GM04503 (cell line): ENCODE measurements at places on chromosomes 5 and 9.

DNA sequence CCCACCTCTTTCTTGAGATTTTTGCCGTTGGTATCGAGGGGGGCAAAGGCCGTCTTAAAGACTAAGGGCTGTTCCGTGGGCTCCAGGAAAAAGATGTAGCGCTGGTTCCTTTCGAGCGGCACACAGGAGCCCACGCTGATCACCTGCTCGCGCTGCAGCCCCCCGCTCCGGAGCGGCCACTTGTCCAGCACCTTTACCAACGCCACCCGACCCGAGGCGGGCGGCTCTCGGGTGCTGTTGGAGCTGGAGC lies 781 bp downstream of the NRG2 start:
- DNase-seq: no peak

GRCh38 chr9:94812343-94812742 lies 85.8 kb downstream of the AOPEP start:
- peak; percentile 57 for DNase-seq

DNA sequence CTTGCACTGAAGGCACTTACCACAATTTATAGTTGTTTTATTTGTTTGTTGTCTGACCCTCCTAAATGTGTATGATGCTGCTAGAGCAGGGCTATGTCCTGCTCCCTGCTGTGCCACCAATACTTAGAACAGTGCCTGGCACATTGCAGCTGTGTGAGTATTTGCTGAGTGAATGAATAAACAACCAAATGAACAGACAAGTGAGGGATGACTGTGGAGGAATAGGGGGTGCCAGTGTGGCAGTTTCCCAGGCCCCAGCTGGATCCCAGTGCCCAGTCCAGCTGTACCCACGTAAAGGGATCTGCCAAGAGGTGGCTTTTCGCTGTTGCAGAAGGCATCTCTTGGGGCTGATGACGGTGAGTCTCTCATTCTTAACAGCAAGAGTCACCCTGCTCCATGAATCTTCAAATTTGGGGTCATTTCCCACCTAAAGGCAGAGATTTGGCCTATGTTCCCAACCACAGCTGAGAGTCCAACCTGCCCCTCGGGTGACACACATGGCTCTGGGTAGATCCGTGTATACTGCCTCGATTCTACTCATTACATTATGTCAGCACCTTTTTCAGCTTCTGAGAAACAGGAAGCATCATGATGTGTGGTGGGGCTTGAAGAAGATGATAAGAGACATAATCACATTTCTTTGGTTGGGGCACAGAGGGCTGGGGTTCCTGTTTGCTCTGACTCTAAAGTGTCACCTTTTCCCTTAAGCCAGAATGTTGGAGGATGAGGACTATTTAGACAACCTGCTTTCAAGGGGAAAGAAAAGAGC lies 14.3 kb downstream of the IL5 start:
- no peak for DNase-seq

DNA sequence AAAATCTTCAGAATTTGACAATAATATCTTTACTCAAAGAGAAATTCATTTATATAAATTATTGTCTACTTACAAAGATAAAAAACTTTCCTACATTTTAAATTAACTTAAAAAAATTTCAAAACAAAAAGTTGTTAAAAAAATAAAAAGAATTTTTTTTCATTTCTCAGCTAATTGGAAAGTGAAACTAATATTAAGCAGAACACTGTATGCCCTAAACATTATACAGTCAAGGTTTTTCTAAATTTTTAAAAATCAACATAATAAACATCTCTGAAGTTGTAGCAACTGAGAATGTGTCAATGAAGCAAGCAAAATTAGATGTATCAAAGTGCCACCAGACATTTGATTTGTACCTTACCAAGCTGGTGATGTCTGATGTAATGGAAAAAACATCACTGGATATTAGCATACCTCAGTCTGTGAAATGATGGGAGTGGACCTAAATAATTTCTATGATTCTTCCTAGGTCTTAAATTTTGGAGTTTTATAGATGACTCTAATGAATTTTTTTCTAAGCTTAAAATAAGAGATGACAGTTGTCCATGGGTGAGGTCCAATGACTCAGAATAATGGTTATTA lies 290.1 kb downstream of the ADAMTS6 start:
- no peak for DNase-seq

- DNase-seq: no peak
Measured at GRCh38 chr9:32524892-32525708, 896 bp downstream of the RIGI start.

DNA sequence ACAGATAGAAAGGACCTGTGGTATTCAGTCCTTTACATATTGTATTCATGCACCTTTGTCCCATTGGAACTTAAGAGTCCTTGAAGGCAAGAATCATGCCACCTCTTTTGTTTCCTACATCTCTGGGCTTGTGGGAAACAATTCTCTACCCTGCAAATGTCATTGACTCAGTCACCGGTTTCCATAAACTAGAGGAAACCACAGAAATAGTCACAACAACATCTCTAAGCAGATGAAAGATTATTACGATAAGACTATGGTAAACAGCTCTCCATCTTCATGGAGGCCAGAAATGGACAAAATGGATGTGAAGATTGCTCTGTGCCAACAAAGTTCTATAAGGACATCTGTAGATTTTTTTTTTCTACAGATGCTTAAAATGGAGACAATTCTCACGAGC lies 165.5 kb downstream of the PIK3R1 start:
- DNase-seq: no peak

DNA sequence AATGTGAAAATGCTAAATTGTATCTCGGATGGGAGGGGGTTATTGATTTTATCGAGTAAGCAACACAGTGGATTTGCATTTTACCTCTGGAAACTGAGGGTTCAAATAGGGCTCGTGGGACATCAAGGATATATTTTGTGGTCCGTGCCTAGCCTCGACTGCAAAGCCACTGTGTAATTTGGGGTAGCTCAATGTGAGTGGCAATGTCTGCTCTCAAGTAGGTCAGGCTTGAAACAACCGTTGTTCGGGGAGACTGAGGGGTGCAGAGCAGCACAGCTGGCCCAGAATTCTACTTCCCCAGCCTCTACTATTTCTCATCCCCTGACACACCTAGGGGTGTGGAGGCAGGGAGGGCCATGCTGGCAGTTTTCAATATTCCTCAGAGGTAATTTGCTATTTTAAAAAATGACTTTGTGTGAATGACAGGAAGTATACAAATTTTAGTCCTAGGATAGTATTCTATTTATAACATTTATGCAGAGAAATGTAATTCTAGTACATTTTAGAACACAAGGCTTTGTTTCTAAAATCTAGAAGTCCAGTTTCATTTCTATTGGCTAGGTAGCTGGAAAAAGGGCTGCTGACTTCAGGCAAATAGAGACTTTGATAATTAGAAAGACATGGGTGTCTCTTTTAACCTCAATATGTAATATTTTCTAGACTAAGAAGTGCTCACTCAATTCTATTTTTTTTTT lies 1.4 kb upstream of the DAB2 start:
- no peak for DNase-seq

- DNase-seq: no peak
Measured at GRCh38 chr5:131595088-131596033, 39.7 kb downstream of the RAPGEF6 start.
